ENCODE measurements at places on chromosomes 7 and 10.

- no peak for DNase-seq
Measured at GRCh38 chr7:142440906-142441411, 183.1 kb upstream of the PRSS58 start.

DNA sequence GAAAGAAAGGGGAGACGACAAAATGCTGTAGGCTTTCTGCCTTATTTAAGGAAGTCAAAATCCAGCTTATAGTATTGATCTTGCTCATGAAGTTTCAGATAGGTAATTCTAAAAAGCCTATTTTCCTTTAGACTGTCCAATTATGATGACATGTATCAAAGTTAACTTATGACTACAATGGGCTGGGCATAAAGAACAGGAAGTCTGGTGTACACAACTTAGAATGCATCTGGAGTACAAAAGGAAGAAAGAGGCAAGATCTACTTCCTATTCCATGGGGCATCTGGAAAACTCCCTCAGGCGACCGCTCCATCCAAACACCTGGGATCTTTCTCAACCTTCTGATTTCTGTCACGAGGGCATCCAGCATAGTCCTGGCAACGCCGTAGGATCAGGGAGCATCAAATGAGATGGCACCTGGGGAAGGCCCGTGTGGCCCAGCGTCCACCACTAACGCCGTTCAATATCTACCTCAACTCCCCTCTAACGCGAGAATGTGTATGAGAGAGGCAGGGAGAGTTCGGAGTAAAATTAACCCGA, 512 bp downstream of the FAM24B start:
- DNase-seq, result no peak

GRCh38 chr10:86113983-86114382, 252.6 kb downstream of the GRID1 start:
- no peak for DNase-seq

GRCh38 chr7:115971506-115971905, 59.1 kb downstream of the TFEC start:
- DNase-seq, result no peak

GRCh38 chr7:79495544-79496272, 42.2 kb upstream of the MAGI2 start:
- no peak for DNase-seq

GRCh38 chr10:35896001-35896400, 253.9 kb upstream of the FZD8 start:
- no peak for DNase-seq

- no peak for DNase-seq
Measured at GRCh38 chr10:72487521-72487920, 132.8 kb upstream of the DNAJB12 start.

DNA sequence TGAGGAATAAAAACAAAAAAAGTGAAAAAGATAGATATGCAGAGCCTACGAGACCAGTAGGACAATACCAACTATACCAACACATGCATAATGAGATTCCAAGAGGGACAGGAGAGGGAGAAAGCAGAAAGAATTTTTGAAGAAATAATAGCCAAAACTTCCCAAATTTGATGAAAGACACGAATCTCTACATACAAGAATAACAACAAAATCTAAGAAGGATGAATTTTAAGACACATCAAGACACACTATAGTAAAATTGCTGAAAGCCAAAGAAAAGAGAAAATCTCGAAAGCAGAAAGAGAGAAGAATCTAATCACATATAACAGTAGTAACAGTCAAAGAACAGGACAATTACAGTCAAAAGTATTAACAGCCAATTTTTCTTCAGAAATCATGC, 7.5 kb upstream of the MAT1A start:
- DNase-seq, result no peak

DNA sequence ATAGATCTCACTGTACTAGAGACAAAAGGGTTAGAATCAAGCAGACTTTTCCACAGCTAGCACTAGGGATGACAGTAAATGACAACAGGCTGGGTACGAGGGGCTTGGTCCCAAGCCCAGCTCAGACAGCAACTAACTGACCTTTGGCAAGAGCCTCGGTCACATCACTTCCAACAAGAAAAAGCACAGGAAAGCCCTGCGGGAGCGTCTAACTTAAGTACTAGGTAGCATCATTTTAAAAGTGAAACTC, 22.8 kb downstream of the CALML3 start:
- no peak for DNase-seq
